ENCODE measurements at places on chromosomes 4 and X. TPM values are rescaled to one million over a fixed set of nuclear protein-coding genes. Genes with fewer than 3 reads are reported as not detected.

DNA sequence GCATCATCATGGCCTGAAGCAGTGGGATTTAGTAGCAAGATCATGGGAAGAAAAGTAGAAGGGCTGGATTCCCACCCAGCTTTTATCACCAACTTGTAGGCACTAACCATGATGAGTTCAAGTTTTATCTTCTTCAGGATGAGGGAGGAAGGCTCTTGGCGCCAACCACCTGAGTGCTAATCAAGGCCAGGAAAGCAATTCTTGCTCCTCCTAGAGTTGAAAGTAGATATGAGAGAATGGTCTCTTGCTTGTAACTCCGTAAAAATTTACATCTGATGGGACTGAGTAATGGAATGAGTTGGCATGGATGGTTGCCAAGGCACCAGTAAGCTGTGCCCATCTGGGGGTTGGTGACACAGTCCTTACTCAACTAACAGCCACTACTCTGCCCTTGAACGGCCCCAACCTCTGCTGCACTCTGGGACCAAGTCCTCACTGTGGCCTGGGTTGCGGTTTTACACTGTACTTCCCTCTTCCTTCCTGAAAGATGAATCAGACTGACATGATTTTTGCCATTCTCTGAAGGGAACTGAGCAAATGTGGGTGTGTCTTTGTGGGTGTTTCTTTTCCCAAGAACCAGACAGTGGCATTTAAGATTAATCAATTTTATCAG is 39.4 kb upstream of the NDP start:
- H3K4me1 ChIP-seq, result no peaks in the 10 kb centered on the region
- no peak for DNase-seq
- no peaks in the 10 kb centered on the region for H3K36me3 ChIP-seq
- no peak overlapping the region for H3K4me3 ChIP-seq
- H3K27ac ChIP-seq, result no peak overlapping the region
- no peaks in the 10 kb centered on the region for H3K27me3 ChIP-seq

GRCh38 chrX:50115973-50116372 is 84.8 kb downstream of the AKAP4 start:
- H3K27me3 ChIP-seq, result no peaks in the 10 kb centered on the region
- no peaks in the 10 kb centered on the region for H3K36me3 ChIP-seq
- H3K4me1 ChIP-seq, result peaks cover 16% of the 10 kb centered on the region
- H3K27ac ChIP-seq, result no peak overlapping the region

Gene THAP9
- 24.5 TPM for total RNA-seq

Gene TRAM1L1
- total RNA-seq, result 2.6 TPM

Gene SMR3B
- total RNA-seq, result not detected

All from GM23338 (cell line).